ENCODE measurements at places on chromosomes 1 and 21.
A peak's percentile ranks its signal among the peaks of the same experiment; 100 is the strongest.

GRCh38 chr1:45322486-45323040 lies 4.1 kb upstream of the HPDL start:
- DNase-seq: no peak

- DNase-seq: no peak
Measured at GRCh38 chr1:115815694-115816093, 25.2 kb downstream of the NHLH2 start.

- DNase-seq: no peak
Measured at GRCh38 chr1:186139701-186140100, 235.4 kb downstream of the TPR start.

- no peak for DNase-seq
Measured at GRCh38 chr1:94871031-94871430, 50.9 kb downstream of the SLC44A3 start.

DNA sequence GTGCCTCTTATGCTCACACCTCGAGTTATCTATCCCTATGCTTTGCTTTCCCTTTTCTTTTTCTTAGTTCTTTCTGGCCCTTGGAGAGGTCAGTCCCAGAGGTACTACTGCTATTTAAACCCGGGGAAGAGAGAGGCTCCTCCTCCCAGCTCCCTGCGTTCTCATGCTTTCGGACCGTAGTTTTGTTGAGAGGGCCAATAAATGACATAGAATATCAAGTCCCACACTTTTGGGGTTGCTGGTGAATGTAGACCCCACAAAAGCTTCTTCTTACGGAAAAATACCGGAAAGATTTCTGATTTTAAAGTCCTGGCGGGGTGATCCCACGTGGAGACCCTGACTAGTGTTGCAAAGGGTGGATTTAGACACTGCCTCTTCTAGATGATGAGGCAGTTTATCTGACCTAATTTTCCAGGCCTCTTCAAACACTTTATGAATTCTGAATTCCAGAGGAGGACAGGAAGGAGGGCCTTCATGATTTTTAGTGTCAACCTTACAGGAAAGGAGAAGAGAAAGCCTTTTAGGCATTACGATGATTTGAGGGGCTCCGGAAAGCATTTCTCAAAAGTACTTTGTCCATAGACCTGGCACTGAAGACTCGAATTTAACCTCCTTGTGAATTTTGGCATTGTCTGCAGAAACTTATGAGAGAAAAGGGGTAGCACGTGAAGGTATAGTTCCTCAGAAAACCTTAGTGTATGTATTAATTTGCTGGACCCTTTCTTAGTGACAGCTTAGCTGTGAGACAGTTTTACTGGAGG lies 694 bp downstream of the TMEM167B start:
- DNase-seq: no peak

- DNase-seq: no peak
Measured at GRCh38 chr1:76669131-76669530, 198.1 kb upstream of the ST6GALNAC5 start.

DNA sequence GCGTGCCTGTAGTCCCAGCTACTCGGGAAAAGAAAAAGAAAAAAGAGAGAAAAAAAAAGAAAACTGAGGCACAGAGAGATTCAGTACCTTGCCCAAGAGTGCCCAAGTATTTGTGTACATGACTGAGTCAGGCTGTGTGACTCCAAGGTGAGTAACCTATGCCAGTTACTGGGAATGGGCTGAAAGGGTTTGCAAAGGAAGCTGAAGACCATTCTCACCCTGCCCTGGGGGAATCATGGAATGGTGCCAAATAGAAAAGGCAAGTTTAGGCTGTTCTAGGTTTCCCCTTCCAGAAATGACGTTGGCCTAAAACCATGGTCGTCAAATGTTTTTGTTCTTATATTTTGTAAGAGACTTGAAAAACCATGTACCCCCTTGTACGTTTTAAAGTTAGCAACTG lies 37.9 kb upstream of the LRIG2 start:
- no peak for DNase-seq

- DNase-seq: peak; percentile 63
Measured at GRCh38 chr1:7953850-7954609, 7.5 kb upstream of the PARK7 start.

DNA sequence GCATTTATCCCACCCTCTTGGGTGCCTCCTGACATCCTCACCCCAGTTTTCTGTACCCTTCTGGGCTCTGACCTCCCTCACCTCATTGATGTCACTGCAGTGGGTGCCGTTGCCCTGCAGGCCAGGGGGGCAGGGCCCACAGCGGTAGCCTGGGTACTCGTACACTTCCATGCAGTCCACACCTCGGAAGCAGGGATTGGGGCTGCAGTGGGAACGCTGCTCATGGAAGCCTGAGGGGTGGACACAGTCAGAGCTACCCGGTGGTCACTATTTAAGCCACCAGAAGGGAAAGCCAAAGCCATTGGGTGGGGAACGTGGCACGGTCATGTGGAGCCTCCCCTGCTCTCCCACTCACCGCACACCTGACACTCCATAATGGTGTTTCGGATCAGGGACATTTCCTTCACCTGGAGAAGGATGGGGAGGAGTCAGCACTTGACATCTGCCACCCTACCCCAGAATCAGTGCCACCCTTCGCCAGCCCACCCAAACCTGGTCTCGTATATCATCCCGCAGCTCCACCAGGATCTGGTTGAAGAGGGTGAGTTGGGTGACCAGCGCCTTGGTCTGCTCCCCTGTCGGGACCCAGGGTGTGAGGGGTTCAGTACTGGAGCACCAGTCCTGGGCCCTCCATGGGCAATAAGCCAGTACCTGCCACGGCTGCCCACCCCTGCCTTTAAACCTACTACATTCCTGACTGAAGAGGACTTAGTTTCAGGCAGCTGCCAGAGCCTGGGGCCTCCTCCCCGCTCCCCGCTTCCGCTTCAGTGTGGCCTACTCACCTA lies 4.8 kb downstream of the THBS3 start:
- DNase-seq: no peak

- no peak for DNase-seq
Measured at GRCh38 chr1:170707117-170707516, 43.2 kb downstream of the PRRX1 start.

DNA sequence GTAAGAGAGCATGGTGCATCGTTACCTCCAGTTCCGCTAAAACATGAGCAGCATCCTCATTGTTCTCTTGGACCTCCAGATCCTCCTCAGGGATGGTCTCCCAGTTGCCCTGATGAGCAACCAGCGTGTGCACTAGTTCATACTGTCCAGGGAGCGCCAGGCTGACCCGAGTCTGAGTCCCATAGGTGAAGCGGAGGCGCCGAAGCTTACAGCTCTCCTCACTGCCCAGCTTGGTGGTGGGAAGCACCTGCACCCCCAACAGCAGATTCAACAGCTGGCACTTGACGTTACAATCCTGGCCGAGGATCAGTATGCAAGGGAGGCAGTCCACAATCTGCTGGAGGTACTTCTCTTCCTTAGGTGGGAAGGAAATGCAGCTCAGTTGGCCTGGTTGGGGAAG lies 24.1 kb downstream of the DSTYK start:
- DNase-seq: no peak

GRCh38 chr1:55584526-55585401 lies 369.6 kb upstream of the USP24 start:
- no peak for DNase-seq

DNA sequence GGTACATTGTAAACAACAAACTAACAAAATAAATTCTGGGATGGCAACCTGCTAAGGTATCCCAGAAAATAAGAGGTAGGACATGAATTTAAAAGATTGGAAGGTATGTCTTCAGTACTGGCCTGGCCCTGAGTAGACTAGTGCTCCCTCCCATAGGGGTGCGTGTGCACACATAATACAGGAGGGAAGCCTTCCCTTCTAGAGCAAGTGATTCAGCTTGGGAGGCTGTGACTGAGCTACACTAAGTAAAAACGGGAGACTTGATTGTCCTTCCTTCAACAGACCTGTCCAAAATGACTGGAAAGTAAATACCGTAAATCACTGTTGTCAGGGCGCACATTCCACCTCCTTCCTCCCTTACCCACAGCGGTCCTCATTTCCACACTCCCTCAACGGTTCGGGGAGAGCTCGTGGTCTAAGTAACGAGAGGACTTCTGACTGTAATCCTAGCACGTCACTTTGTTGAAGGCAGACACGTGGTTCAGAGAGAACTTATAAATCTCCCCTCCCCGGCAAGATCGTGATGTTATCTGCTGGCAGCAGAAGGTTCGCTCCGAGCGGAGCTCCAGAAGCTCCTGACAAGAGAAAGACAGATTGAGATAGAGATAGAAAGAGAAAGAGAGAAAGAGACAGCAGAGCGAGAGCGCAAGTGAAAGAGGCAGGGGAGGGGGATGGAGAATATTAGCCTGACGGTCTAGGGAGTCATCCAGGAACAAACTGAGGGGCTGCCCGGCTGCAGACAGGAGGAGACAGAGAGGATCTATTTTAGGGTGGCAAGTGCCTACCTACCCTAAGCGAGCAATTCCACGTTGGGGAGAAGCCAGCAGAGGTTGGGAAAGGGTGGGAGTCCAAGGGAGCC lies at the start of gene TGFB2:
Gene TGFB2, plus strand, starts transcription at position 523 of the 859 bp plus-strand sequence. CDS start 1,366 bp downstream, outside the sequence.
- no peak for DNase-seq

- DNase-seq: no peak
Measured at GRCh38 chr1:29800522-29800956, 564.2 kb downstream of the PTPRU start.

GRCh38 chr1:31765041-31765467 lies 914 bp upstream of the ADGRB2 start:
- DNase-seq: no peak

DNA sequence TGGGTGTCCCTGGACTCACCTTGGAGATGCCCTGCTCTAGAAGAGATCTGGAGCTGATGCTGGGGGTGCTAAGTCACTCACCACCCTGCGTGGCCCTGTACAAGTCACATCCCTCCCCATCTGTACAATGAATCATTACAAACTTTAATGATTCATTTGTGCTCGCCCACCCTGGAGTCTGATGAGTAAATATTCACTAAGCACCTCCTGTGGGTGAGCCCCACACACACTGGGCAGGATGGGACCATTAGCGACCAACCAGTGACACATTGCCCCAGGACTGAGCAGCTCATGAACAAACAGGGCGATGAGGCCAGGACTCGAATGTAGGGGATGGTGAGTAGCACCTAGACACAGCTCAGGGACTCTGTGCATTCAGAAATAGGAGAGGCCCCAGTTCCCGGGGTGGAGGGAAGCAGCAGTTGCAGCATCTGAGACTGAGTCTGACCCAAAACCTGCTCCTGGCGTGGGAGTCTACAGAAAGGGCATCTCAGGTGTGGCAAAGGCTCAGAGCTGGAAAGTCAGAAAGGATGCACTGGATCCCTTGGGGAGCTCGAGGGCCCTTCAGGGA lies 18.1 kb upstream of the PDZK1IP1 start:
- DNase-seq: no peak

- DNase-seq: no peak
Measured at GRCh38 chr1:8137481-8138244, 111.6 kb upstream of the ERRFI1 start.

DNA sequence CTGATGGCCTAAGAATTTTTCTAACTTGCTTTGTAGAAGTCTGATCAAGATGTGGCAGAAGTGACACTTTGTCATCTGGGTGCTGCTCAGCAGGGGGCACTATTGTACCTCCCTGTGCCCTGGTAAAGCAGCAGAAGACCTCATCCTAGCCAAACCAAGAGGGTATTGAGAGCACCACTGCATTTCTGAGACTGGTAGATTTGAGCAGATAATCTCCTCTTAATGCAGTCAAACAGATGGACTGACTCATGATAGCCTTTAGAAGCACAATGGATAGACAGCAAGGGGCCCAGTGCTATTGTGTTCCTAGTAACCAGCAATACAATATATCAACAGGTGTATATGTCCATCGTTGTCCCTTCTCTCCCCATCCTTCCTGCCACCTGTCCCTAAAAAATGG lies 5.7 kb downstream of the TPM3 start:
- peak; percentile 44 for DNase-seq

- no peak for DNase-seq
Measured at GRCh38 chr1:37430103-37430985, 44.0 kb upstream of the ZC3H12A start.

- no peak for DNase-seq
Measured at GRCh38 chr1:46186076-46186475, 9.8 kb upstream of the P3R3URF start.

DNA sequence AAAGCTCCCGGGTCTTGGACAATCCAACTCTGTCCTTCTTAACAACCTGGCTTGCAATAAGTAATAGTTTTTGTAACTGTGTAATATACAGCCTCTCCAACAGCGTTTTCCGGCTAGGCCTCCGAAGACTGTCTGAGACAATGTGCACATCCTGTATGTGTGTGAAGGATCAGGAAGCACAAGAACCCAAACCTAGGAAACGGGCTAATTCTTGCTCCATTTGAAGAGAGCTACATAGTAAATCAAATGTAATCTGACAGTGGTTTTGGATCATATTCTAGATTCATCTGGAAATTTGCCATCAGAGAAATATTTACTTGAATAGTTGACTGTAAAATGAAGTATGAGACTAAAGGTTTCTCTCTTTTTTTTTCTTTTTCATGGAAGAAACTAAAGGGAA lies 1.2 kb downstream of the GPR52 start:
- DNase-seq: no peak

DNA sequence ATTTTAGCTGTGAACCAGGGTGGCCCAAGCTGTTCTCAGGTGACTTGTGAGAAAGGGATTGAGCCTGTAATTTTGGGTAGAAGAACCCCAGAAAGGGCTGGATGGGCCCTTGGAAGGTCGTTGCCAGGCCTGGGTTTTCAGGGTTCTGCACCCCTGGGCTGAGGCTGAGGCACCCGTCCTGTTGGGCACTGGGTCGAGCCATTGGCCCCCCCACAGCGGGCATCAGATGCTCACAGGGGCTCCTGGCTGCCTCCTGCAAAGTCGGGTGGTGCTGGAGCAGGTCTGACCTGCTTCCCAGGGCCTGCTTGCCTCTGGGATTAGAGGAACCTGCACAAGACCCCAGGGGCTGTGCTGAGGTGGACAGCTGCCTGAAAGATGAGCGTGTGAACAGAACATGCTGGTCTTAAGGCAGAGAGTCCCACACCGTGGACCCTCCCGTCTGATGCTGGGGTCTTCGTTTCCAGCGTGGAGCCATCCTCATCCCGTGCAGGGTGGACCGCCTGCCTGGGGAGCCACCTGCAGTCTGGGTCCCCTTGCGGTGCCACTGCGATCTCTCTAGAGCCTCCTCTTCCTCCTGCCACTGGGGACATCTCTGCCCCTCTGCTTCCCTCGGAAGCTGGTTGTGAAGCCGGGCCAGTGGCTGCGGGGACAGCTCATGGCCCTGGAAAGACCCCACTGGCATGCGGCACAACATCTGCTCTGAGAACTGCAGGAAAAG lies 1.7 kb upstream of the TRPM2 start:
- no peak for DNase-seq

DNA sequence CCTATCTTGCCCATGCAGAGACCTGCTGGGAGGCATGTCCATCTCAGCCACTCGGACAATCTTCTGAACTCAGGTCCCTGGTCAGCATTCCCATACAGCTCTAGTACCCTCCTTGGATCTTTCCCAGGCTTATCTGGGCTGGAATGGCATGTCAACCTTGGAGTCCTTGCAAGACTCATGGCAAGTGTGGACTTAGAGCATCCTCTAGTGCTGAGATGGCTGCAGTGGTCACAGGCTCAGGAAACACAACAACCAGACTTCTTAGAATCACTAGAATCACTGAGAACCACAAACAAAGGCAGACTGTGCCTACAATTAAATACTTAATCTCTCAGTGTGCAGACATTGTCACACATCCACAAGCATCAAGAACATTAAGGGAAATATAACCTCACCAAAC lies 73.1 kb upstream of the TSHB start:
- DNase-seq: no peak
